ENCODE measurements at places on chromosomes 12 and 14.

GRCh38 chr14:94021001-94021400 is 5.1 kb upstream of the OTUB2 start:
- DNase-seq: no peak

DNA sequence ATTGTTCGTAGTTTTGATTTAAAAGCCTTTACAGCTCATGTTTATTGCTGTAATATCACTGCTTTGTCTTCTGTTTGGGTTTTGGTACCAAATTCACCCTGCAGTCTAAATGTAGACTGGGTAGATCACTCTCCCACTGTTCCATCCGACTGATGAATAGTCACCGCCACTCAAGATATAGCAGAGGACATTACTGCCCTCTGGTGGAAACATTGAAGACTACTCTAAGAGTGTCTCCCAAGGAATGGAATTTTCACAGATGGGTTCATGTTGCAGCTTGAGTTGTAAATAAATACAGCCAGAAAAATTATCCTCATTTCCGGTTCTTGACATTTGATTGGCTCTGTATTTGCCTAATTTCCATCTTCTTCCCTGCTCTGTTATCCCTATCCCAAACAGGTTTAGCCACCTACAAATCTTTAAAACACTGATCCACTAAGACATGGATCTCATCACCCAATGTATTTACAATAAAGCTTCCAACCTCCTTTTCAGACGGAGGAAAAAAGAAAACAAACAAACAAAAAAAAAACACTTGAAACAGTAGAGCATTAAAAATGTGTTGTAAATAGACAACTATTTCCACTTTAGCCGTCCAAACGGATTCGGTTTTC is 198.3 kb upstream of the CPNE8 start:
- DNase-seq: no peak

- DNase-seq: no peak
These were observed 4.4 kb upstream of the KRT85 start for GRCh38 chr12:52371716-52372115.

DNA sequence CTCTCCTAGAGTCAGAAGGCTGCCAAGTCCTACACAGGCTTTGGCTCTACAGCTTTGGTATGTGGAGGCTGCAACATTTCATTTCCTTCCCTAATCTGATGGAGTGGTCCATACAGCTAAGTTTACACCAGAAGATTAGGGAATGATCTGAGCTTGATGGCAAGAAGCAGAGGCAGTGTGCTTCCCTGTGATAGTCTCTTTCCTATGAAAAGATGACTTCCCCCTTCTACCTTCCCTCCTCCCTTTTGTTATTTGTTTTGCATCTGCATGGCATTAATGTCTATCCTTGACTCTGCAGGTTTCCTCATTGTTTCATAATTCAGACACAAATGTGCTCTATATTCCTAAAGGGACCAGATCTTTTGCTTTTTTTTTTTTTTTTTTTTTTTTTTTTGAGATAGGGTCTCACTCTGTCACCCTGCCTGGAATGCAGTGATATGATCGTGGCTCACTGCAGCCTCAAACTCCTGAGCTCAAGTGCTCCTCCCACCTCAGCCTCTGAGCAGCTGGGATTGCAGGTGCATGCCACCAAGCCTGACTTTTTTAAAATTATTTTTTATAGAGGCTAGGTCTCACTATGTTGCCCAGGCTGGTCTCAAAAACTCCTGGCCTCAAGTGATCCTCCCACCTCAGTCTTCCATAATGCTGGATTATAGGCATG is 76.3 kb downstream of the GRIP1 start:
- no peak for DNase-seq

DNA sequence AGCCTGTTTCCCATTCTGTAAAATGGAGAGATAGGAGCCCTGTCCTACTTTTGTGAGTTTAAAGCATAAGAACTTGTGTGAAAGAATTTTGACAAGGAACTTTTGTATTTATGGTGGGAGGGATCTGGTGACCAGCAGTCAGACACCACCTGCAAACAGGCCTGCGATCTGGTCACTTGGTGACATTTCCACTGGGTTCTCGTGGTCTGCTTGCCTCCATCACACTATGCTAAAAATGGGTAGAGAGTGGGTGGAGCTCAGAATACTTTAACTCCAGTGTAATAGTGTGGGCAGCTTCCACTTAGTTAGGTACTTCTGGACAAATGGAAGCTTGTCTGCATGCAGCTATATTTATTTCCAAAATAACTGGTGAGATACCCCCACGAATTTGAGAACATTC is 26.5 kb upstream of the PLXNC1 start:
- DNase-seq: no peak

DNA sequence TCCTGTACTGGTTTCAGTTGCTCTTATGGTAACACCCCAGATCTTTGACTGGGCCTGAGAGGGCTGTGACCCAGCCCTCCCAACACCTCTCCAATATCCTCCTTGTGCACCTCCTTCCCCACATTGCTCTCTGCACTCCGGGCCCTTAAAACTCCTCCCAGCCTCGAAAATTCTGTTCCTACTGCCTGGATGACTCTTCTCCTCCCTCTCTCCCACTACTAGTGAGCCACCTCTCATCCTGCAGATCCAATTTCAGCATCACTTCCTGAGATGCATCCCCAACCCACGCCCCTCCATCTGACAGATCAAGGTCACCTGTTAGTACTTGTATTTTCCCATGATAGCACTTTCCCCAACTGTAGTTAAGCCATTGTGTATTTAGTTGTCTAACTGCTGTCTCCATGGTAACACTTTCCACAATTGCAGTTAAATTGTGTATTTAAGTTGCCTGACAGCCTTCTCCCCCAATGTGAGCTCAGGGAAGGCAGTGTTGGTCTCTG is 11.5 kb upstream of the NT5DC3 start:
- no peak for DNase-seq

DNA sequence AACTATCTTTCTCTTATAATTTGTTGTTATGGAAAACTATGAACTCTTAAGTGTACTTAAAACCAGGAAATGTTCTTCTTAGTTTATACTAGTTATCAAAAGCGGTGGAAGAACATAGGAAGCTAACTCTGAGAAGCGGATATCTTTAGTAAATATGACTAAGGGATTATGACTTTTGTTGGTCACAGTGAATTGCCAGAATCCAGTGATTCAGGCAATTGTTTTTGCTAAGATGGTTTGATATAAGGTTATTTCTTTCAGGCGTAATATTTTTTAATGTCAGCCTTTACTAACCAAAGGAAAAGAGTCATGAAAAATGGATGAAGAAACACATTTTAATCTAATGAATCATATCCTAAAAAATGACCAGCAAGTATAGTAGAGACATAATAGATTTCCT is 473.5 kb downstream of the FOXG1 start:
- DNase-seq: no peak

DNA sequence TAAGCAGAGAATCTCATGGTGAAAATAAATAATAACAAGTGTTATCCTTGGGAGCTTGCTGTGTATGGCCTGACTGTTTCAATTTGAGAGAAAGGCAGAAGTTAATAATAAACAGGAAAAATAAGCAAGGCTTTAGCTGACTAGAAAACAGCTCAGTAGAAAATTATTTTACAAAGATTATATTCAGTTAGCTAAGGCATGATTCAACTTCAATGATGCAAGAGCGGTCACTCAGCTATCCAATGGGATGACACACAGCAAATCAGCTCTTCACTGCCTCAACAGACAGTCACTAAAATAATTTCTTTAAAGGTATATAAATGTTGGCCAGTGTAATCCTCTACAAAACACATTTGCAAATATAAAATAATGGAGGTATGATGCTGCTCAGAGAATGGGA is 18.6 kb downstream of the GSTZ1 start:
- no peak for DNase-seq

- DNase-seq: no peak
These were observed 50.2 kb downstream of the TTLL5 start for GRCh38 chr14:75711105-75711795.

DNA sequence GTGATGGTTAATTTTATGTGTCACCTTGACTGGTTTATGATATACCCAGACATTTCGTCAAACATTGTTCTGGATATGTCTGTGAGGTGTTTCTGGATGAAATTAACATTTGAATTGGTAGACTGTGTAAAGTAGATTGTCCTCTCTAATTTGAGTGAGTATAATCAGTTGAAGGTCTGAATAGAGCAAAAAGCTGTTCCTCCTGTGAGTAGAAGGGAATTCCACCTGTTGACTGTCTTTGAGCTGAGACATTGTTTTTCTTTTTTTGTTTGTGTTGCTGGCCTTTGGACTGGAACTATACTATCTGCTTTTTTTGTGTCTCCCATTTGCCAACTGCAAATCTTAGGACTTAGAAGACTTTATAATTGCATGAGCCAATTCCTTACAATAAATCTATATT is 920.9 kb upstream of the LRFN5 start:
- DNase-seq: no peak

DNA sequence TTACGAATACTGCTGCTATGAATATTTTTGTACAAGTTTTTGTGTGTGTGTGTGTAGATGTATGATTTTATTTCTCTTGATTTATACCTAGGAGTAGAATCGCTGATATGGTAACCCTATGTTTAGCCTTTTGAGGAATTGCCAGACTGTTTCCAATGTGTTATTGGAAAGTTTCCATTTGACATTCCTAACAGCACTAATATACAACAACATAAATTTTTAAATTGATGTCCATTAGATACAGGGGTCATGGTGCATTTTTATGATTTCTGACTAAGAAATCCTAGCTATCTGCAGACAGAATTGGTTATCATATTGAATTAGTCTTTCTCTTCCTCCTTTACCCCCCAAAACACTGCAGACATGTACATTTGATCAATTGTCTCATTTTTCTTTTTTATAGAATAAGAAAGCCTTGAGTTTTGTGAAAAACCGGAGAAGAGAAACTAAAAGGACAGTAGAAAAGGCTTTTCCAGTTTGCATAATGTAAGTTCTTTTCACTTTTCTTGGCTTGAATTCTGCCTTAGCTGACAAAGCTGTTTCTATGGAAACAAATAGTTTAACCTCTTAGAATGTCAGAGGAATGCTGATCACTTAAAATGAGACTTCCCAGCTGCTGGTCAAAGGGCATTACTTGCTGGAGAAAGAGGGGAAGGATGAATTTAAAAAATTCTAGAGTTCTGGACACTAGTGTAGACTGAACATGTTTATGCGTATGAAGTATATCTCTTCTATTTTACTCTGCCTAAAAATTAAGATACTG is 28.2 kb downstream of the PALS1 start:
- no peak for DNase-seq

- DNase-seq: no peak
These were observed 82.3 kb downstream of the ITPR2 start for GRCh38 chr12:26750531-26751175.

GRCh38 chr12:58099476-58099875 is 158.1 kb downstream of the ATP23 start:
- DNase-seq: no peak

GRCh38 chr12:65152012-65152411 is 17.4 kb upstream of the LEMD3 start:
- DNase-seq: no peak

DNA sequence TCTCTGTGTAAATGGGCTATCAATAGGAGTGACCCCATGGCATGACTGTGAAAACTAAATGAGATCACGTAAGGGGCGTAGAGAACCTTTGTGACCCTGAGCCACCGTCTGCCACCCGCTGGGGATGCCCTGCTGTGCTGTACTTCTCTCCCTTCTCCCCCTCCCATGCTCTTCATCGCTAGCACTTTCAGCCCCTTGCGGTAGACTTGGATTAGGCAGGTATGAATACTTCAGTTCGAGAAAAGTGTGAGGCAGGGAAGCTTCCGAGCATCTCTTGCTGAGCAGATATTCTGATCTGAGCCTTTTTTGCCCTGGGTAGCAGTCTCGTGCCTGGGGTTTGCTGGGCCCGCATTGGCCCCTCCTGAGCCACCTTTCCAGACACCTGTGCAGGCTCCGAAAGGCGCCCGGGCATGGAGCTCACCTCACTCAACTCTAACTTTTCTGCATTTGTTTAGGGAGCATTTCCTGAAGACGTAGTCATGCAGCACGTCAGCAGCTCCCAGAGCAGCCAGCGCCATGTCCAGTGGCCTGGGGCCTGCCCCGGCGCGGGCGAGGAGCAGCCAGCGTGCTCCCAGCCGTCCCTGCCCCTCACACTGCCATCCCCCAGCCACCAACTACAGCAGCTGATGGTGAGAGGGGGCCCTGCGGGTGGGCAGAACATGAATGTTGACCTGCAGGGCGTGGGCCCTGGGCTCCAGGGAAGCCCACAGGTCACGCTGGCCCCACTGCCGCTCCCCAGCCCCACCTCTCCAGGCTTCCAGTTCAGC is 40.4 kb downstream of the DDX51 start:
- no peak for DNase-seq

DNA sequence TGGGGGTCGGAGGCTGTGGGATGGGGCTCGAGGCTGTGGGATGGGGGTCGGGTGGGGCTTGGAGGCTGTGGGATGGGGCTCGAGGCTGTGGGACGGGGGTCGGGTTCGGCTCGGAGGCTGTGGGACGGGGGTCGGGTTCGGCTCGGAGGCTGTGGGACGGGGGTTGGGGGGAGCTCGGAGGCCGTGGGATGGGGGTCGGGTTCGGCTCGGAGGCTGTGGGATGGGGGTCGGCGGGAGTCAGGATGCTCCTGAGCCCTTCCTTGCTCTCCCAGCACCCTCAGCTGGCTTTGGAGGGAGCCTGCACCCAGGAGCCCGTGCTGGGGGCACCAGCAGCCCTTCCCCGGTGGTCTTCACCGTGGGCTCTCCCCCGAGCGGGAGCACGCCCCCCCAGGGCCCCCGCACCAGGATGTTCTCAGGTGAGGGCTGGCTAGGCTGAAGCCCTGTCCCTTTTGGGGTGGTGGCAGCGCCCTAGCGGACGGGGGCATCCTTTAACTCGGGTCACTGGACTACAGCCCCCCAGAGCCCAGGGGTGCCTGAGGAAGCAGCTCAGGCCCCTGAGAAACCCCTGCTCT is 11.9 kb upstream of the PUS1 start:
- no peak for DNase-seq

All from cortex of kidney (tissue), 1 donor.